Hepatocyte (in vitro differentiated cells): ENCODE measurements at places on chromosomes 1 and 21. TPM values are rescaled to one million over a fixed set of nuclear protein-coding genes. Genes with fewer than 3 reads are reported as not detected.

- no peak overlapping the region for H3K4me3 ChIP-seq
- H3K4me1 ChIP-seq: no peaks in the 10 kb centered on the region
- no peak for DNase-seq
- no peaks in the 10 kb centered on the region for H3K27me3 ChIP-seq
Observed at GRCh38 chr1:209611771-209612570, 28.5 kb downstream of the CAMK1G start.

TAS1R1 gene
- polyA plus RNA-seq: not detected in 2 replicates

DNA sequence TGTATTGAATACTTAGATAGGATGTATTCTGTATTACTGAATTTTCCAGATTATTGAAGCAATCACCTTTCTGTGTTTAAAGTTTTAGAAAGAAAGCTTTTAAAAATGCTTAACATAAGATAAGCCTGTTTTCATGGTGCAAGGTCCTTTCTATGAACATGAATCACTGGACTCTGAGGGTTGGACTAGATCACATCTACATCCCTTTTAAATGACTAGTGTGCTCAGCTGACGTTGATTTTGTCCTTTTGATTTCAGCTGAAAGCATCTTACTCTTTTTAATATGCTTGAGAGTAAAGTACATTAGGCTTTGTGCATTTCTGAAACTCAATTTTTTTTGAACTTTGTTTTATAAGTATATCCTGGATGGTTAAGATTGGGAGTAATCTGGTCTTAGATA, 16.2 kb downstream of the MIER1 start:
- no peak overlapping the region for H3K4me3 ChIP-seq
- DNase-seq: peak; percentile 19
- H3K27ac ChIP-seq: no peak overlapping the region
- H3K27me3 ChIP-seq: no peaks in the 10 kb centered on the region

DNA sequence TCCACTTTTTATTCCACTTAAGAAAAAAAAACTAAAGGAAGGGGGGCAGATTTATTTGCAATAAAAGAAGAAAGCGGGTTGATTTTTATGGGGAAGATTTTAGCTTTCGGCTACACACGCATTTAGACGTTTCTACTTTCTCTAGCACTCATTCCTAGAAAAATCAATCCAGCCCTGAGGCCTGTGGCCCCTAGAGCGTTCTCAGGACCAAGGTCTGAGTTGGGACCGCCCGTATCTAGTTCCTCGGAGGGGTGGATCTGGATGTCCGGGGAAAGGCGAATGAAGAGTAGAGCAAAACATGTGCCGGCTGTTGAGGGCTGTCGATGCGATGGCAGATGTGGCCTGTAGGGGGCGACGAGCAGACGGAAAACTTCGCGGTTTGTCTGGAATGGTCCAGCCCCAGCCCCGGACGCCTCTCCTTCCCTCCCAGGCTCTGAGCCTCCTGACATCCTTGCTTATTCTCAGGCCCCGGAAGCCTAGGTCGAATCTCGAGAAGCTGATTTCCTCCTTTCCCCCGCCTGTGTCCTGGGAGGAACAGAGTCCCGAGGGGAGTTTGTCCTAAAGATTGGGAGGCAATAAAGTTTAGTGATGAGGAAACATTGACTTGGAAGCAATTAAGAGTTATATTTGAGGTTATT, 5.2 kb downstream of the FOXD3 start:
- peaks cover 97% of the 10 kb centered on the region for H3K27me3 ChIP-seq
- H3K4me3 ChIP-seq: no peak overlapping the region
- no peaks in the 10 kb centered on the region for H3K36me3 ChIP-seq
- H3K4me1 ChIP-seq: peaks cover 20% of the 10 kb centered on the region
- peak; percentile 76 for DNase-seq

NR5A2 gene
- polyA plus RNA-seq: 16.4 and 19.8 TPM in 2 replicates

GRCh38 chr1:172670316-172670715, 11.4 kb downstream of the FASLG start:
- no peak overlapping the region for H3K27ac ChIP-seq
- DNase-seq: no peak
- H3K4me3 ChIP-seq: no peak overlapping the region
- H3K36me3 ChIP-seq: no peaks in the 10 kb centered on the region
- no peaks in the 10 kb centered on the region for H3K27me3 ChIP-seq

GRCh38 chr1:233479110-233479890, 134.6 kb upstream of the KCNK1 start:
- H3K4me1 ChIP-seq: peaks cover 20% of the 10 kb centered on the region
- H3K4me3 ChIP-seq: no peak overlapping the region
- DNase-seq: peak; percentile 17
- H3K27me3 ChIP-seq: no peaks in the 10 kb centered on the region
- no peaks in the 10 kb centered on the region for H3K36me3 ChIP-seq

- no peak overlapping the region for H3K27ac ChIP-seq
- no peaks in the 10 kb centered on the region for H3K27me3 ChIP-seq
- no peak overlapping the region for H3K4me3 ChIP-seq
- peaks cover 5% of the 10 kb centered on the region for H3K4me1 ChIP-seq
- H3K36me3 ChIP-seq: no peaks in the 10 kb centered on the region
Observed at GRCh38 chr1:95636897-95637296, 402.9 kb downstream of the RWDD3 start.

DNA sequence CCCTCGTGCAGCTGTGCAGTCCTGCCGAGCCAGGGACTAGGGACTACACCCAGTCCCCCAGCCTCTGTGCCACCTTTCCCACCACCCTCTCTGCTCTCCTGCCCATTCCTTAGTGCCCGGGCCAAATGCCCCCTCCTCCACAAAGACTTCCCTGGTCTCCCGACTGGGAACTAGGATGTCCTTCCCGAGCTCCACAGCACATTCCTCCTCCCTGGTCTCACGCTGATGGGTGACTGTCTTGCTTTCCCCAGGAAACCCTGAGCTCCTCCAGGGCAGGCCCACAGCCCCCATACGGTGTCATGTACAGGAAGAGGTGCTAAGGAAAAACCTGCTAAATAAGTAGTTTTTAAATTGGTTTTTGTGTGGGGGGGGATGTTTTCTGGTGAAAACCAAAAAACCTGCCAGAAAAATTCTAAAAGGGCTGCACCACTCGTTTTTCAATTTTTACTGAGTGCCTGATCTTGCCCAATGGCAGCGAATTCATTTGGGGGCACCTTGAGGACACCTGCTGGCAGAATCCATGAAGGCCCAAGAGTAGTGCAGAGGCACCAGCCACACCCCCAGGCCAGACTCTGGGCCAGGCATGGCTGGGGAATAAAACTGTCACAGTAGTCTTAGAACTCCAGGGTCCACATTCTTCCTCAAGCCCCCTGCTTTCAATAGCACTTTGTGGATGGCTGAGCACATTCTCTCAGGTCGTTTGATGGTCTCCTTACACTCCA, 50.4 kb downstream of the GLIS1 start:
- no peaks in the 10 kb centered on the region for H3K36me3 ChIP-seq
- peaks cover 3% of the 10 kb centered on the region for H3K27me3 ChIP-seq
- peaks cover 34% of the 10 kb centered on the region for H3K4me1 ChIP-seq
- no peak for DNase-seq
- H3K27ac ChIP-seq: no peak overlapping the region

PIK3R3 gene
- 8.4 and 9.9 TPM in 2 replicates for polyA plus RNA-seq

- no peak overlapping the region for H3K4me3 ChIP-seq
- no peak overlapping the region for H3K27ac ChIP-seq
- DNase-seq: no peak
- no peaks in the 10 kb centered on the region for H3K27me3 ChIP-seq
- H3K4me1 ChIP-seq: no peaks in the 10 kb centered on the region
Observed at GRCh38 chr1:219247441-219247840, 73.8 kb downstream of the LYPLAL1 start.

DNA sequence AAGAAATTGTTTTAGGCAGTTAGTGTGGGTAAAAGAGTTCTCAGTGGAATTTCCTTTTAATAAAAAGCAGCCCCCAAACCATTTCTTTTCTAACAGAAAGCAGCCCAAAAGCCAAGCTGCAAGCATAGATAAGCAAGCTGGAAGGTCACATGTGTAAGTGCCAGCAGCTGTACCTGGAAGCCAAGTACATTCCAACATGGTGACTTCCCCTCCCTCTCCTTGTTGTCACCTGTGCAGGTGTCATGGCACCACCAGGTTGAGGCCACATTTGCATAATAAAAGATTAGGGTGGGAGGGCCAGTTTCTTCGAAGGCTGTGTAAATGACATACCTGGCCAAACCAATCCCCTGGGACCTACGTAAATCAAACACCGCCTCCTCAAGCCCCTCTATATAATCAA, 240.3 kb upstream of the RAB4A start:
- H3K27ac ChIP-seq: no peak overlapping the region
- no peak for DNase-seq
- H3K36me3 ChIP-seq: no peaks in the 10 kb centered on the region
- peaks cover 14% of the 10 kb centered on the region for H3K4me1 ChIP-seq

DNA sequence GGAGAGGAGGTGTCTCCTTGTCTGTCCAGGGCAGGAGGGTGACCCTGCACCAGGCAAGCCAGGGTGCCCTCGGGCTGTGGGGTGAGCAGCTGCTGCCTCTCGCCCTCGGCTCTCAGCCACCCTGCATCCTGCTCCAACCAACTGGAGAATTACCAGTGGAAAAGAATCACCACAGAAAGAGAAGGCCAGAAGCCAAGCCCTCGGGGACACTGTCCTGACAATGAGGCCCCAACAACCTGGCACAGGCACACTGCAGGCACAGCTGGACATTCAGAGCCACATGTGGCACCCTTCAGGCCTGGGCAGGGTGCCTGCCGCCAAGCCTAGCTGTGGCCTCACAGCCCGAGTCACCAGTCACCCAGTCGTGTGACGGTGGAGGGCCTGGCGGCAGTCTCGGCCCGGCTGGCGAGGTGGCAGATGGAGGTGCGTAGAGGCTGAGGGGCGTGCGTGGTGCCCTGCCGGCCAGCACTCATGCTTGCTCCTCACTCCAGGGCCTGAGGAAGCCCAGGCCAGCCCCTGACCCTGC, 12.0 kb downstream of the MEGF6 start:
- H3K27ac ChIP-seq: no peak overlapping the region
- no peak overlapping the region for H3K4me3 ChIP-seq
- no peaks in the 10 kb centered on the region for H3K36me3 ChIP-seq
- no peaks in the 10 kb centered on the region for H3K27me3 ChIP-seq

LELP1 gene
- not detected in 2 replicates for polyA plus RNA-seq

CRYAA gene
- not detected in 2 replicates for polyA plus RNA-seq

DNA sequence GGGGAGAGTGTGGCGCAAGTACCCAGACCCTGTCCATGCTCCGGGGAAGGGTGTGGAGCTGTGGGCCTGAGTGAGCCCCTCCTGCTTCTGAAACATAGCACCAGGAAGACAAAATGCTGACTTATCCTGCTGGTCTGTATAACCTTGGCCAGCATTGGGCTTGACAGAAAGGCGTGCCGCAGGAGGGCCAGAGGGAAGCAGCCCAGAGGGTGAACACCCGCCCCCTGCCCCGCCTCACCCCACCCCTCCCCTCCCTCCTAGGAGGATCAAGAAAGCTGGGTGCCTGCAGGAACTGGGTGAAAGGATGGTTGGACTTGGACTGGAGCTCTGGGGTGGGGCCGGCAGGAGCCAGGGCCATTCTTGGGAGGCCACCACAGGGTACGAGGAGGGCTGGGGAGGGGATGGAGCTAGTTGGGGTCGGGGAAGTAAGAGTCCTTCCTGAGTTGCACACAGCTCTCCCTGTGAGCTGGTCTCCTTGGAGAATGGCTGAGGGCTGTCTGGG, 27.1 kb downstream of the PTPRF start:
- no peaks in the 10 kb centered on the region for H3K36me3 ChIP-seq
- H3K4me3 ChIP-seq: no peak overlapping the region
- DNase-seq: peak; percentile 87
- peak overlapping the region; percentile 90 for H3K27ac ChIP-seq
- H3K4me1 ChIP-seq: peaks cover 28% of the 10 kb centered on the region
- no peaks in the 10 kb centered on the region for H3K27me3 ChIP-seq

- peak overlapping the region; percentile 96 for H3K27ac ChIP-seq
- H3K4me3 ChIP-seq: no peak overlapping the region
- no peaks in the 10 kb centered on the region for H3K36me3 ChIP-seq
- peaks cover 26% of the 10 kb centered on the region for H3K4me1 ChIP-seq
Observed at GRCh38 chr1:234639961-234640360, 30.0 kb upstream of the IRF2BP2 start.

DNA sequence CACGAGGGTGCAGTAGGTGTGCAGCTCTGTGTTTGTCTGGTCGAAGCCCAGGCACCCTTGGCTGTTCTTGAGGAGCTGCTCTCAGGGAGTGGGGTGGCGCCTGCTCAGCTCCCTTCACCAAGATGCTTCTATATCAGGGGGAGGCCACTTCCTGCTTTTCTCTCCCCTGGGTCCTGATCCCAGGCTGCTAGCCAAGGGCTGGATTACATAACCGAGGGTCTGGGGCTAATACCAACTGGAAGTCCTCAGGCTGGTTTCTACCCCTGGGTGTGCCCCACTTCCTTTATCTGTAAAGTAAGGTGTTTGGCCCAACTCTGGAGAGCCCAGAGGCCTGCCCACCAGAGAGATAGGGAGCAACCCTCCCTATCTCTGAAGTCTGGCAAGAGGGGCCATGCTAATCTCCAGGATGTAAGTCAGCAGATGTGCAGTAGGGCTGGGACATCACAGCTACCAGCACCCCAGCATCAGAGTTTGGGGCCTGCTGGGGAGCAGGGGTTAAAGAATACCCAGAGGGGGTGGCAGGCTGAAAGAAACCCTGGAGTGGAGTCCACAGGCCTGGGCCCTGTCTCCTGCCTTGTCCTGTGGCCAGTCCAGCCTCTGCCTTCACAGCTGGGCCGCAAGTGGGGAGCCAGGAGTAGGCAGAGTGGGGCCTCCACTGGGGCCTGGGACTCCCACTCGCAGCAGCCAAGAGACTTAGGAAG, 2.1 kb downstream of the SELENBP1 start:
- no peaks in the 10 kb centered on the region for H3K27me3 ChIP-seq
- peak overlapping the region; percentile 15 for H3K27ac ChIP-seq
- no peaks in the 10 kb centered on the region for H3K36me3 ChIP-seq

DNA sequence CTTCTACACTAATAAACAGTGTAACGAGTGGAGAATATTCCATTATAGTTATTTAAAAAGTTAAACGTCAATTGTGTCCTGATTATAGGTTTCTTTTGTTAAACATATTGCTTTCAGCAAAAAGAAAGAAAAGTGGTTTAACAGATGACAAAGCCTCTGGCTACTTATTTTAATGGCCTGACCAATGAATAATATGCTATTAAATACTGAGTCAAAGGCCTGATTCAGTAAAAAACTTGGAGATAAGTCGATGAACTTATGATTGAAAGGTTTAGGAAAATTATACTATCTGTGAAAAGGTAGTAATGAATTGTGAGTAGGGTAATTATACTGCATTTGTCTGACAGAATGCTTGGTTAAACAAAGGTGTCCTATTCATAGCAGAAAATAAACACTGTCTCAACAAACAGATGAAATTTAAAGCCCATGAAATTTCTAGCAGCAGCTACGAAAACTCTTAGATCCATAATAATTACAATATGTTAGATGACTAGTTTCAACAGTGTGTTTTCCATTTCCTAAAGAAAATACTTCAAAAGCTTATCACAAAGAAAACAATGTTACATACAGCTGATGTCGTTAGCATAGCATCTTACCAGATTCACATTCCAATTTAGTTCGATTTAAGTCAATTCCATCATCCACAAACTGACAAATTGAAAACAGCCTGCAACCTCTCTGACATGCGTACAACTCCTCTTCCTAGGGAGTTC, 6.2 kb downstream of the TMEM59 start:
- H3K4me1 ChIP-seq: peaks cover 15% of the 10 kb centered on the region
- H3K36me3 ChIP-seq: no peaks in the 10 kb centered on the region
- DNase-seq: no peak
- H3K27me3 ChIP-seq: no peaks in the 10 kb centered on the region
